Activated CD8-positive, alpha-beta memory T cell treated with anti-CD3 and anti-CD28 coated beads for 1 hour (primary cell): ENCODE measurements at places on chromosomes 16 and 17.

DNA sequence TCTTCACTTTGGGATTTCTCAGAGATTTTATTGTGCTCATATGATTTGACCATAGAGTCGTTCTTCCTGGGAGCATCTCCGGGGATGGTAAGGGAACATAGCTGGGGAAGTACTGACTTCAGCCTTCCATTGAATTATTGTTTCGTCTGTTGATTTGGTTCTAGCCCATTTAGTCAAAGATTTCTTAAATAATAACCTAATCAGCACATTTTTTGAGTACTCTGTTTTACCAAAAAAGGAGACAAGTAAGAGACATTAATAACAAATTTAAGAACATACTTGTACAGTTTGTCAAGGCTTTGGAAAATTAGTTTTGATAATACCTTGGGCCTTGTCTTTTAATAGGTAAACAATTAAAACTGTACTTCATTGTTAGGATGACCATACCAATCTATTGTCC lies 78.0 kb downstream of the CDRT15 start:
- no peak for DNase-seq

DNA sequence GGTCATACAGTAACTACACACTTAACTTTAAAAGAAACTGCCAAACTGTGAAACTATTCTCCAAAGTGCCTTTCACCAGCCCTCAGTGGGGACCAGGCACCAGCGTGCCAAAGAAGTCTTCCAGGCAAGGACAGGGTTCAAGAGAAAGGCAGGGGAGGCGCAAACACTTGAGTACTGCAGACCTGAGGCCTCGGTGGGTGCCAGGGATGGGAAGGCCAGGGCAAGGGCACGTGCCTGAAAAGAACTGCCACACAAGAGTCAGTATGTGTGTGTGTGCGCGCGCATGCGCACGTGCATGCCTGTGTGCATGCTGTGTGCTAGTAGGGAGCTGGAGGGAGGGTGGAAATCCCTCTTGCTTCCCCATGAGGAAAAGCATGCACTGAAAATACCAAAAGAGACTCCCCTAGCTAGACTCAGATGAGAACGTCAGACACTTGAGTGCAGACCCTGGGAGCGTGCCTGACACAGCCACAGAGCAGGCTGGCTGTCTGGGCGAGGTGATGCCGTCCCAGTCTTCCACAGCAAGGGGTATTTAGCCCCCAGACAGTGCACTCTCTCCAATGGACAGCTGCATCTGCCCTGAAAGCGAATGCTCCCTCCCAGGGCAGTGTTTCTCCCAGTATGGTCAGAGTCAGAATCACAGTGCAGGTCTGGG lies 40.1 kb upstream of the GSG1L start:
- no peak for DNase-seq

GRCh38 chr16:31404353-31405064 lies 11.4 kb downstream of the ITGAD start:
- no peak for DNase-seq

GRCh38 chr17:44543905-44544523 lies 13.3 kb upstream of the FZD2 start:
- no peak for DNase-seq
